ENCODE measurements at places on chromosomes 2 and 18.

GRCh38 chr2:195445639-195446038, 211.4 kb upstream of the SLC39A10 start:
- DNase-seq: no peak

- no peak for DNase-seq
These were observed 237.0 kb downstream of the ZNF407 start for GRCh38 chr18:74834424-74835309.

GRCh38 chr2:1609485-1610095, 134.7 kb downstream of the PXDN start:
- no peak for DNase-seq

- DNase-seq: no peak
These were observed 44.9 kb downstream of the SERTAD2 start for GRCh38 chr2:64608867-64609226.

- DNase-seq: no peak
These were observed 1.7 kb upstream of the STAMBP start for GRCh38 chr2:73827018-73827417.

- no peak for DNase-seq
These were observed 66.9 kb downstream of the CDH20 start for GRCh38 chr18:61400016-61400635.

- DNase-seq: no peak
These were observed 72.7 kb downstream of the NXPH2 start for GRCh38 chr2:138707392-138708074.

DNA sequence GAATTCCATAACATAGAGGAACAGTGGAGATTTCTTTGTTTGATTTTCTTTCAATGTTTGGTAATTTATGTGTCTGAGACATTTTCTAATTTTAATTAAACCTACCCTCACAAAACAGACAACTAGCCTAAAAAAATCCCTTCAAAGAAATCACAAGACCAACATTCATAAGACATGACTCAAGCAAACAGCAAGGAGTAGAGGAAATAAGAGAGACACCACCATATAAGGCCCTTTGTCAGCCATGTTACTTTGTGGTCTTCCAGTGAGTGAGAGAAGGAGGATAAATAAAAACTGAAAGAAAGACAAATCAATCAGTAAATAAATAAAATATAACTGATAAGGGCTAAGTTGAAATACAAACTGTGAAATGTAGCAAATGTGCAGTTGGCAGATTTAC, 830.8 kb upstream of the SLC39A10 start:
- DNase-seq: no peak

- no peak for DNase-seq
These were observed 104.1 kb downstream of the PAX3 start for GRCh38 chr2:222194669-222195068.

- DNase-seq: no peak
These were observed 98.6 kb downstream of the IRS1 start for GRCh38 chr2:226701052-226701451.

GRCh38 chr2:79105259-79105658, 15.0 kb upstream of the REG1A start:
- no peak for DNase-seq

Data from stimulated activated naive CD4-positive, alpha-beta T cell treated with Interleukin-2 at 50 U/mL for 16 hours (primary cell).